ENCODE measurements at places on chromosomes 5 and 9. TPM values are rescaled to one million over a fixed set of nuclear protein-coding genes. Genes with fewer than 3 reads are reported as not detected.
A peak's percentile ranks its signal among the peaks of the same experiment; 100 is the strongest.

SH3PXD2B gene
- 2.7 TPM for polyA plus RNA-seq

NUTM2G gene
- polyA plus RNA-seq: not detected

IL11RA gene
- polyA plus RNA-seq: 25.1 TPM

ANKRD55 gene
- polyA plus RNA-seq: 2.2 TPM

HSPA4 gene
- 63.7 TPM for polyA plus RNA-seq

PRUNE2 gene
- polyA plus RNA-seq: 4.5 TPM

GABRA1 gene
- polyA plus RNA-seq: 0.02 TPM

KCNMB1 gene
- polyA plus RNA-seq: 0.80 TPM

- no peaks in the 10 kb centered on the region for H3K36me3 ChIP-seq
- H3K27me3 ChIP-seq: peaks cover 4% of the 10 kb centered on the region
- no peaks in the 10 kb centered on the region for H3K4me1 ChIP-seq
- no peak for DNase-seq
- no peak overlapping the region for H3K4me3 ChIP-seq
- H3K27ac ChIP-seq: no peak overlapping the region
Observed at GRCh38 chr9:133269537-133270362, 5.3 kb downstream of the ABO start.

- no peaks in the 10 kb centered on the region for H3K36me3 ChIP-seq
- no peaks in the 10 kb centered on the region for H3K27me3 ChIP-seq
- no peak for DNase-seq
- no peak overlapping the region for H3K27ac ChIP-seq
Observed at GRCh38 chr5:152178350-152178699, 226.8 kb downstream of the NMUR2 start.

- H3K4me1 ChIP-seq: no peaks in the 10 kb centered on the region
- DNase-seq: no peak
- H3K27ac ChIP-seq: no peak overlapping the region
- no peaks in the 10 kb centered on the region for H3K27me3 ChIP-seq
- no peaks in the 10 kb centered on the region for H3K36me3 ChIP-seq
Observed at GRCh38 chr5:152470167-152470566, 65.1 kb upstream of the NMUR2 start.

DNA sequence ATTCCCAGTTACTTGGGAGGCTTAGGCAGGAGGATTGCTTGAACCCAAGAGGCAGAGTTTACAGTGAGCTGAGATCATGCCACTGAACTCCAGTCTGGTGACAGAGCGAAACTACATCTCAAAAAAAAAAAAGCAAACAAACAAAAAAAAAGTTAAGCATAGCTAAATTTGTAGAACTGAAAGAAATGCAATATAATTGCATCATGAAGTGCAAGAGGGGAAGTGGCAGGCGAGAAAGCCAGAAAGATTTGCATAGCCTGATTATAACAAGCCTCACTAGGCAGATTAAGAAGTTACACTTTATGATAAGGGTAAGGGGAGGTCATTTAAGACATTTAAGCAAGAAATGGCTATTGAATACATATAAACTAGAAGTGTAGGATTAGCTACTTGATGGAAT lies 187.1 kb downstream of the EDIL3 start:
- H3K27ac ChIP-seq: no peak overlapping the region
- H3K4me1 ChIP-seq: no peaks in the 10 kb centered on the region
- no peak for DNase-seq
- H3K27me3 ChIP-seq: no peaks in the 10 kb centered on the region
- no peaks in the 10 kb centered on the region for H3K36me3 ChIP-seq

DNA sequence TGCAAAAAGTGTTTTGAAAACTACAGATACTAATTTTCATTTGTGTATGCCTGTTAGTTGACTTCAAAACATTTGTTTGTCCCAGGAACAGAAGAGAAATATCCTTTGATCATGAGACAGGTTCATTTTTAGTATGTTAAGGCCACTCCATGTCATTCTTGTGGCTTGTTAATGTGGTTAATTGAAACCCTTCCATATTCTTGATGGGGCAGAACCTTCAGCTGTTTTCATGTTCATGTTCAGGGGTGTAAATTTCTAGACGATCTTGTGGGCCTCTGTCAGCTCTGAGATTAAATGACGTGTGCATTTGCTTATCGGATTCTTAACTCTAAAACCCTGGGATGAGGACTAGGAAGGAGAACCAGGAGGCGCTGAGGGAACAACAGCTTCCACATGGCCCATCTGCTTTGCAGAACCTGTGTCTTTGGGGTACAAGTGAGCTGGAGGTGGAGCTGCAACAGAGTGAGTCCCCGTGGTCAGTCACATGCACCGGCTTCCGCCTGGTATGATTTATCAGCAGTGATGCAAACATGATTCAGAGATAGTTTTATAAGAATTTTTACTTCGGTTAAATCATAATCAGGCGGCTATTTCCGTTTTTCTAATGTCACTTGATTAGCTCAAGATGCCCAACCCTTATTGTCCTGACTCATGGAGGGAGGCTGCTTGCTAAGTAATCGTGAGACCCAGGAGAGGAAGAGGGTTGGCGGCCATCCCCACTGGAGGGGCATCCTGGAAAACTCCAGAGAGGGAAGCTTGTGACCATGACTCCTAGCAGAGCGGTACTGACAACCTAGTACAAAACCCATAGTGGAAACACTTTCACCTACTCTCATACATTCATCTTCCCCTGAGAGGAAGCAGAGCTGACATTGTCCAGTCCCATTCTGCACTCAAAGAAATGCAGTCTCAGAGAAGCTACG lies 138.4 kb downstream of the C9orf152 start:
- H3K4me1 ChIP-seq: peaks cover 82% of the 10 kb centered on the region
- no peaks in the 10 kb centered on the region for H3K36me3 ChIP-seq
- no peak for DNase-seq
- H3K27me3 ChIP-seq: no peaks in the 10 kb centered on the region
- no peak overlapping the region for H3K4me3 ChIP-seq
- H3K27ac ChIP-seq: peak overlapping the region; percentile 66

DNA sequence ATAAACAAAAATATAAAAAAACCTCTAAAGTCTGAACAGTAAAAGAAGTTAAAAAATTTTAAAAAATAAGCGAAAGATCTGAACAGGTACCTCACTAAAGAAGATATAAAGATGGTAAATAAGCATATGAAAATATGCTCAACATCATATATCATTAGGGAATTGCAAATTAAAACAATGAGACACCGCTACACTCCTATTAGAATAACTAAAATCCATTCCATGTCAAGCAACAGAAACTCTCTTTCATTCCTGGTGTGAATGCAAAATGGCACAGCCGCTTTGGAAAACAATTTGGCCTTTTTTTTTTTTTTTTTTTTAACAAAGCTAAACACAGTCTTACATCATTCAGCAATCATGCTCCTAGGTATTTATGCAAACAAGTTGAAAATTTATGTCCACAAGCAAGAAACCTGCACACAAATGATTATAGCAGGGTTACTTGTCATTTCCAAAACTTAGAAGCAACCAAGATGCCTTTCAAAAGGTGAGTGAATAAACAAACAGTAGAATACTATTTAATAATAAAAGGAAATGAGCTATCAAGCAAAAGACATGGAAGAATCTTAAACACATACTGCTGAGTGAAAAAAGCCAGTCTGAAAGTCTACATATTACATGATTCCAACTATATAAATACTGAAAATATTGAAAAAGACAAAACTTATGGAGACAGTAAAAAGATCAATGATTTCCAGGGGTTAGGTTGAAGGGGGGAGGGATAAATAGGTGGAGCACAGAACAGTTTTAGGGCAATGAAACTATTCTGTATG lies 22.1 kb downstream of the ANXA1 start:
- no peaks in the 10 kb centered on the region for H3K4me1 ChIP-seq
- DNase-seq: no peak
- H3K4me3 ChIP-seq: no peak overlapping the region
- H3K36me3 ChIP-seq: no peaks in the 10 kb centered on the region

DNA sequence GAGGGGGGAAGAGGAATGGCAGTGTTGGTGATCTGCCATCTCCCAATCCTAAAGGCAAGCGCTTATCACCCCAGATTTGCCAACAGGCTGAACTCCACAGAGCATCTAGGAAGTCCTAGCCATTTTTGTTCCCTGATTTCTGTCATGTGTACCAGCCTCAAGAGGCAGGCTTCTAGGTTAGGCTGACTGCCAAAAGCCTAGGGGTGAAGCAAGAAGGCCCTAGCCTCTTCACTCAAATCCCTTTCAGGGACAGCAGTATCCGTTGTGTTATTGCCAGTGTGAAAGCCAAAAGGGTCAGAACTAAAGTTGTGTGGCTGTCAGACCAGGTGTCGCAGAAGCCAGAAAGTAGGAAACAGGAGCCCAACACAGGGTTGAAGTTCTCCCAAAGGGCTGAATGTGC lies 14.7 kb downstream of the IGIP start:
- no peak overlapping the region for H3K27ac ChIP-seq
- no peaks in the 10 kb centered on the region for H3K36me3 ChIP-seq
- DNase-seq: no peak
- no peak overlapping the region for H3K4me3 ChIP-seq
- no peaks in the 10 kb centered on the region for H3K27me3 ChIP-seq

DNA sequence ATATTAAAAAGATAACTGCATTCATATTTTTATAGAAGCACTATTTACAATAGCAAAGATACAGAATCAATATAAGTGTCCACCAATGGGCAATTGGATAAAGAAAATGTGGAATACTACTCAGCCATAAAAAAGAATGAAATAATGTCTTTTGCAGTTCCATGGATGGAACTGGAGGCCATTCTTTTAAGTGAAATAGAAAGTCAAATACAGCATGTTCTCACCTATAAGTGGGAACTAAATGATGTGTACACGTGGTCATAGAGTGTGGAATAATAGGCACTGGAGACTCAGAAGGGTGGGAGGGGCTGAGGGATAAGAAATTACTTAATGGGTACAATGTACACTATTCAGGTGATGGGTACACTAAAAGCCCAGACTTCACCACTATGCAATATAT lies 53.2 kb downstream of the DENND1A start:
- H3K27ac ChIP-seq: no peak overlapping the region
- peaks cover 43% of the 10 kb centered on the region for H3K36me3 ChIP-seq
- no peaks in the 10 kb centered on the region for H3K4me1 ChIP-seq
- no peak overlapping the region for H3K4me3 ChIP-seq

GRCh38 chr9:129879103-129879699 lies 43.9 kb downstream of the USP20 start:
- H3K4me3 ChIP-seq: no peak overlapping the region
- DNase-seq: no peak
- H3K36me3 ChIP-seq: no peaks in the 10 kb centered on the region
- no peak overlapping the region for H3K27ac ChIP-seq
- H3K4me1 ChIP-seq: peaks cover 14% of the 10 kb centered on the region

GRCh38 chr9:115524453-115525059 lies 406.6 kb upstream of the TNC start:
- no peaks in the 10 kb centered on the region for H3K36me3 ChIP-seq
- no peak overlapping the region for H3K4me3 ChIP-seq
- no peak for DNase-seq

GRCh38 chr5:34544403-34544802 lies 111.7 kb upstream of the RAI14 start:
- no peaks in the 10 kb centered on the region for H3K27me3 ChIP-seq
- H3K36me3 ChIP-seq: no peaks in the 10 kb centered on the region
- no peak for DNase-seq

DNA sequence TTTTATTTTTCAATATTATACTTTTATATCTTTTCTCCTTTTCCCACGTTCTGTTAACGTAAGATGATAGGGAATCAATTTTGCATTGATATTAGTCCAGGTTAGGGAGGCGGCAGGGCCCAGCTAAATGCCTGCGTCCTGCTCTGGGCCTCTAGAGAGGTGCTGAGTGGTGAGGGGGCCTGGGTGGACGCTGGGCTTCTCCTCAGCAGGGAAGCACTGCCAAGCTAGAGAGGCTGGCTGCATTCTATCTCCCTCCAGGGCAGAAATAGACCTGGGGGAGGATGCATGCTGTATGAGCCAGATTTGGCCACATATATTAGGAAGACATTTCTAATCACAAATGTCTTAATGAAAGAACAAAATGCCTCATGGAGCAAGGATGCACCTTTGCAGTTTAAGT lies 43.6 kb upstream of the NKX2-5 start:
- H3K36me3 ChIP-seq: no peaks in the 10 kb centered on the region
- DNase-seq: no peak
- no peak overlapping the region for H3K4me3 ChIP-seq
- H3K27ac ChIP-seq: no peak overlapping the region
- H3K4me1 ChIP-seq: peaks cover 3% of the 10 kb centered on the region

- no peak overlapping the region for H3K4me3 ChIP-seq
- no peak overlapping the region for H3K27ac ChIP-seq
- no peaks in the 10 kb centered on the region for H3K36me3 ChIP-seq
- no peaks in the 10 kb centered on the region for H3K4me1 ChIP-seq
- DNase-seq: peak; percentile 67
- H3K27me3 ChIP-seq: no peaks in the 10 kb centered on the region
Observed at GRCh38 chr9:103186959-103187358, 191.8 kb downstream of the CYLC2 start.

GRCh38 chr5:157862183-157862851 lies 3.4 kb upstream of the CLINT1 start:
- H3K27ac ChIP-seq: peak overlapping the region; percentile 56
- no peak overlapping the region for H3K4me3 ChIP-seq
- no peaks in the 10 kb centered on the region for H3K27me3 ChIP-seq
- H3K36me3 ChIP-seq: no peaks in the 10 kb centered on the region
- no peak for DNase-seq
